Hepatocyte (in vitro differentiated cells): ENCODE measurements at places on chromosomes 6 and 20. TPM values are rescaled to one million over a fixed set of nuclear protein-coding genes. Genes with fewer than 3 reads are reported as not detected.

DNA sequence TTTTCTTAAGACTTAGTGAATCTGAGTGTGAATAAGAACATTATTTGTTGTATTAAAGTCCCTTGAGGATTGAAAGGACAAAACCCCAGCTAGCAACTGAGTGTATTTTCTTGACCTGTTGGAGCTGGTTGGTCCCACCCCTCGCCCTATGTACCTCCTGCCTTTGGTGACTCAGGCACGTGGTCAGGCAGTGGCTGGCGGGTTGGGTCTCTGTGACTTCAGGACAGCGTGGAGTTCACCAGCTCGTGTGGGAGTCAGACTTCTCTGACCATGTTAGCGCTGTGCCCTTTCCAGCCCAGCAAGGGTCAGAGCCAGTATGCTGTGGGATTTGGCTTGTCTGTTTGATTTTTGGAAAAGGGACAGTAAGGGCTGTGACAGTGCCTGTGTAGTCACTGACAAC, 93.7 kb downstream of the SSR1 start:
- H3K4me3 ChIP-seq = no peak overlapping the region
- H3K4me1 ChIP-seq = no peaks in the 10 kb centered on the region
- H3K27ac ChIP-seq = no peak overlapping the region
- peak; percentile 37 for DNase-seq
- no peaks in the 10 kb centered on the region for H3K27me3 ChIP-seq

DNA sequence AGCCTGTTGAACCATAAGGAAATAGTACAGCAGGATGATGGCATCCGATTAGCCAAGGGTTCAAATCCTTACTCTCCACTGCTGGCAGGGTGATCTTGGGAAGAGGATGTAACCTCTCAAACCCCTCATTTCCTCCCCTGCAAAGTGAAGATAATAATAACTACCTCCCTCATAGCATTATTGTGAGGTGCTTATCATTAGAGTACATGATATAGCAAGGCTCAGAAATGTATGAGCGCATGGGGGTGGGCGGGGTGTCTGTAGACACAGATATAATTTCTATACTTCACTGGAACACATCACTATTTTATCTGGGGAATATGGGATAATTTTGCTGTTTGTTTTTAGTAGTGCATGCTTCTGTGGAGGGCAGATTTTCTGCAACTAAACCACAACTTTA, 89.8 kb upstream of the LAMP5 start:
- no peaks in the 10 kb centered on the region for H3K27me3 ChIP-seq
- no peak overlapping the region for H3K4me3 ChIP-seq
- no peak for DNase-seq
- H3K36me3 ChIP-seq = no peaks in the 10 kb centered on the region
- no peak overlapping the region for H3K27ac ChIP-seq

GRCh38 chr6:23268348-23268747, 699.0 kb downstream of the HDGFL1 start:
- H3K4me3 ChIP-seq = no peak overlapping the region
- H3K4me1 ChIP-seq = no peaks in the 10 kb centered on the region
- no peaks in the 10 kb centered on the region for H3K27me3 ChIP-seq
- H3K36me3 ChIP-seq = no peaks in the 10 kb centered on the region
- no peak for DNase-seq

DNA sequence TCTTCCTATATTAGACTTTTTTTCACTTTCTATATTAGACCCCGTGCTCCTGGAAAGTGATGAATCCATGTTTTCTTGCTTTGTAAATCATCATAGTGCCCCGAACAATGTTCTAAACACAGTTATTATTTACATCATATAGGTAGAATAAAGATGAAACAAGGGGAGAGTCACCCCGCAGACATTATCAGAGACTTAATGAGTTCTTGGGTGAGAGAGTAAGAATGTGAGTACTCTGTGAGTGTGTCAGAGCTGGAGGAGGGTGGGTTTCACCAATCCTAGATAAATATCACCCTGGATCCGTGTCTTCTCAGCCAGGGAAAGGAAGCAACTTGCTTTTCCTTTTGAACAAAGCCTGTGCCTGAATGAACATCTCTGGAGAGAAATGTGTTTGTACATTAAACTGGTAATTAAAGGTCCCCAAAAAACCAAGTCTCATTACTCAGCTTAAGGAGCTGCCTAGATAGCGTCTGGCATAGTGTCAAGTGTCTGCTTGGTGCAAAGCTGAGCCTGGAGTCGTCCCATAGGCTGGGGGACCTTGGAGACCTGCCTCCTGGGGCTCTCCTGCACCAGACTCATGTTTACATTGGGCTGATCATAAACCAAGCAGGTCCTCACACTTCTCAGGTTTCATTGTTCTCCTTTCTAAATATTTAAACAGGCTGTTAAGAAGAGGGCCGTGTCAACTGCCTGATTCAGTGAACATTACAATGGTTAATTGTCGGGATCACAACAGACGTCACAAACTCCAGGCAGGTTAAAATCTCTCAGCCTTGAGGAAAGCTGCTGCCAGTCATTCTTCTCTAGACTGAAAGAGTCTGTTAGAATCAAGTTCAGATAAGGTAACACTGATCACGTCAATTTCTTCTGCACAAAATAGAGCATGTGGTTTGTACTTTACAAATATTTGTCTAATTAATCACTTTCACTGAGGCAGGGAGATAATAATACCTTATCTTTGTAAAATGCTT, 179.7 kb upstream of the MYLIP start:
- H3K4me1 ChIP-seq = peaks cover 32% of the 10 kb centered on the region
- no peaks in the 10 kb centered on the region for H3K27me3 ChIP-seq
- peak; percentile 72 for DNase-seq
- H3K27ac ChIP-seq = no peak overlapping the region
- H3K36me3 ChIP-seq = no peaks in the 10 kb centered on the region
- H3K4me3 ChIP-seq = no peak overlapping the region

- DNase-seq = no peak
- H3K4me1 ChIP-seq = peaks cover 43% of the 10 kb centered on the region
- no peaks in the 10 kb centered on the region for H3K27me3 ChIP-seq
- no peak overlapping the region for H3K27ac ChIP-seq
Measured at GRCh38 chr6:53834132-53834531, 39.3 kb downstream of the LRRC1 start.

- no peaks in the 10 kb centered on the region for H3K36me3 ChIP-seq
- H3K27me3 ChIP-seq = no peaks in the 10 kb centered on the region
- H3K4me1 ChIP-seq = no peaks in the 10 kb centered on the region
Measured at GRCh38 chr20:41408986-41409385, 42.4 kb upstream of the EMILIN3 start.

DNA sequence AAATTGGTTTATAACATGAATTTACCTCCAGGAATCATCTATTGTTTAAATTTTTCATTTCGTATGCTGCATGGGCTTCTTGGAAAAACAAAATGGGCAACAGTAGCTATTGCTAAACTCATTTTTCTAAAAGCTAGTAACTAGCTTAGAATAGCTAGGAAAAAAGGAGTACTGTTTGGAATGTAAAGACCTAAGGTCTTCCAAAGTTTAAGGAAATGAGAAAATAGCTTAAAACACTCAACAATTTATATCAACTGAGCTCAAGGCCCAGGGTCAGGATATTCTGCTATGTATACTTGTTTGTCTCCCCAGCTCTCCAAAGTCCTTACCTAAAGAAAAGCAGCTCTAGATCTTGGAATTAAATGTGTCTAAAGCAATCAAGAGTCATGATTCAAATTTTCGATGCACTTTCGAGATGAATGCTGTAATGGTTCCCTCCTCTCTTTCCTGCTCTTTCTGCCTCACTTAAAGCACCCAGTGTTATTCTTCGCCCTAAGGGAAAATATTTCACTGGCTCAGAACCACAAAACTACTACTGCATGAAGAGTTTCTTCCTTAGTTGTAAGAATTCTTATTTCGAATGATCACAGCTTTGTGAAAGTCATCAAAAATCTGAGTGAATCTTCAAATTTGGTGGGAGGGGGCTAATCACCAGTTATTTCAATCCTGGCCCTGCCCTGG, 41.6 kb downstream of the LYRM4 start:
- H3K27ac ChIP-seq = no peak overlapping the region
- H3K4me3 ChIP-seq = no peak overlapping the region
- no peaks in the 10 kb centered on the region for H3K36me3 ChIP-seq
- peaks cover 4% of the 10 kb centered on the region for H3K4me1 ChIP-seq
- no peaks in the 10 kb centered on the region for H3K27me3 ChIP-seq
- no peak for DNase-seq

- H3K27ac ChIP-seq = peak overlapping the region; percentile 33
- peaks cover 13% of the 10 kb centered on the region for H3K4me1 ChIP-seq
- no peaks in the 10 kb centered on the region for H3K27me3 ChIP-seq
- H3K36me3 ChIP-seq = no peaks in the 10 kb centered on the region
Measured at GRCh38 chr6:138971601-138972000, 16.5 kb downstream of the REPS1 start.

Gene SNX9
- total RNA-seq = 32.8 and 34.7 TPM in 2 replicates
